ENCODE measurements at places on chromosomes 3 and 15.

DNA sequence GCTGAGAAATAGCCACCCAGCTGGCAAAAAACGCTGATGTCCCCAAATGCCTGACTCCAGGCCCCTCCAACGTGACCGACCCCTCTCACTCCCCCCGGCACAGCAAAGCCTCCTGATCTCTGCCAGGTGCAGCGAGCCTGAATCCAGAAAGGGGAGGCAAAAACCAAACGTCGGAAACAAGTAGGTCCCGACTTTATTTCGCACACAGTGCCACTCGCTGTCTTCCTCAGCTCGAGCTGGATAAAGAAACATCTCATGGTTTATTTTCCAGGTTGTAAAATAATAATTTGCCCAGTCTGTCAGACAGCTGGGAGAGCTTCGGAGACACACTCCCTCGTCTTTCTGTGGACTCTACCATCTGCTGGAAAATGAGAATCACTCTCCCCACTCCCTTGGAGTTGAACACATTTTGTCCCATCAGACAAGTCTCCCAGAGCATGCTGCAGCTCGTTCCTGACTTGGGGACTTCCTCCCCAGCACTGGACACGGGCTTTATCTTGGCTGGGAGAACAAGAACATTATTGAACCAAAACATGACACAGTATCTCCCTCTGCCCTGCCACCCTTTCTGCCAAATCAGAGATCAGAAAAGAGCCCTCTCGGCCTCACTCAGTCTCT is 142.8 kb downstream of the NUP210 start:
- DNase-seq = no peak

DNA sequence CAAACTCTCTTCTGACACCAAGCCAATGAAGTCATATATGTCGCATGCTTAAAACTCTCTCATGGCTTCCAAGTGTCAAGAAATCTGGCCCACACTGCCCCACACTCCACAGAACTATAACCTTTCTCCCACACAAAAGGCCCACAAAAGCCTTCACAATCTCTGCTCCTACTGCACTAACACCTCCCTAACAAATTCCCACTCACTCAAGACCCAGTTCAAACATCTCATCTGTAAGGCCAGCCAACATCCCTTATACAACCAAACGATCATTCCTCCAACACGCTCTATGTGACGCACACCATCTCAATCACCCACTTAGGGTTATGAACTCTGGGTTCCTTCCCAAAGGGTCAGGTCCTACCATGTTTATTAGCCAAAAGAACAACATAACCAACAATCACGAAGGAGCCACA is 13.5 kb downstream of the TBC1D2B start:
- DNase-seq = no peak

DNA sequence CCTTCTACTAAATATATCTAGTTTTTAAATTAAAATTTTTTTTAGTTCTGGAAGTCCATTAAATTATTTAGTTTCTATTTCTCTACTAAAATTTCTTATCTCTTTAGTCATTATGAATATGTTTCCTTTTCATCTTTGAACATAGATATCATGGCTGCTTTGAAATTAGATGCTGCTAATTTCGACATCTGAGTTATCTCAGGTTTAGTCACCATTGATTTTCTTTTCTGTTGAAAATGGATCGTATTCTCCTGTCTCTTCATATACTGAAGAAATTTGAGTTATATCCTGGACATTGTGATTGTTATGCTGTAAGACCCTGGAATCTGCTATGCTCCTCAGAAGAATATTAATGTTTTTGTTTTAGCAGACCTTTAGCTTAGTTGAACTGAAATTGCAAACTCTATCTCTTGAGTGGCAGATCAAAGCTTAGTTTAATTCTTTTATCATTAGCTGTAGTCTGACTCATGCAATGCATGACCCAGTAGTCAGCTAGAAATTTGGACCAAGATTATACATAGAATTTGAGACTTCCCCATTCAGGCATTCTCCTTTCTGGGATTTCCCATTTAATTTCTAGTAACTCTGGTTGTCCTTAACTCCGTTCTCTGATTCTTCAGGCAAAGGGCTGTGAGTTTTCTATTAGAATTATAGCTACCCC is 439.8 kb upstream of the IL12A start:
- DNase-seq = no peak

GRCh38 chr15:67087507-67088172 is 22.2 kb downstream of the SMAD3 start:
- no peak for DNase-seq

GRCh38 chr3:42877881-42878280 is 2.2 kb upstream of the CYP8B1 start:
- DNase-seq = no peak

GRCh38 chr3:9079676-9080075 is 116.4 kb upstream of the RAD18 start:
- DNase-seq = no peak

DNA sequence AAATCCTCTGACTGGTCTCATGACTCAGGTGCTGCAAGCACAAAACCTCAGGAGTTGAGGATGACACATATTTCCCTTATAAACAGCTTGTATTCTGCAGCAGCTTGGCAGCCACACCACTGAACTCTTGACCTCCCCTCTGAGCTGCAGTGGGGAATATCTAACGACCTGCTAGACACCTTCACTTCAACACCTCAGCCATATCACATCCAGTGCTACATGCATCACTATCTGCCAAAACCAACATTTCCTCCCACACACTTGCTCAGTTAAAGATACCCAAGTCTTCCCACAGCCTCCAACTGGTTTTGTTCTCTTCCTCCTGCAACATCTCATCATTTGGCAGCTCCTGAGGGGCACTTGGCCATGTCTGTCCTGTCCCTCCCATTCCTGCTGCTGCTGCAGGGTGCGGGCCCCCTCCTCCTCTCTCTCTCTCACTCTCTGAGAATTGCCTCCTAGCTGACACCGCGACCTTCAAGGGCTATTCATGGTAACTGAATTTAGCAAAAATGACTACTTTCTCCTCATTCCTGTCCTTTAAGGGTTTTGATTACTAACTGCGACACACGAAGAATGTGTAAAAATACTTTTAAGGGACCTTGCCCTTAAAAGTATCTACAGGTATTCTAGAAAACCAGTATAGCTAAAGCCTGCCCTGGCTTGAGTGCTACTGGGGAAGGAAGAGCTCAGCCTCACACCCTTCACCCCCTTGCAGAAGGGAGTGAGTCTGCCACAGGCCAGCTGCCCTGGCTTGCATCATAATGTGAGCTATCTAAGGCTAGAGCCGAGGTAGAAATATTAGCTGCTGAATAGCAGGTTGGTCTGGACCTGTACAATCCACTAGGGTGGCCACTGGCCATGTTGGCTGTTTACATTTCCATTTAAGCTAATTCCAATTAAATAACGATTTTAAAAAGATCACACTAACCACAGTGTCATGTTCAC is 5.0 kb upstream of the CCR9 start:
- DNase-seq = peak; percentile 8

GRCh38 chr3:101852983-101853840 is 3.9 kb downstream of the NFKBIZ start:
- no peak for DNase-seq

GRCh38 chr3:45595364-45596195 is 1.0 kb downstream of the LIMD1 start:
- no peak for DNase-seq

- DNase-seq = no peak
Observed at GRCh38 chr3:69690-70089, 126.9 kb upstream of the CHL1 start.

Measured in stimulated activated CD8-positive, alpha-beta memory T cell treated with anti-CD3 and anti-CD28 coated beads, Interleukin-15, amount 100 ng/mL, for 1 hour (primary cell).